NCI-H2081 treated with DMSO at 0.1 percent for 48 hours (cell line): ENCODE measurements at places on chromosomes 6 and 20.

DNA sequence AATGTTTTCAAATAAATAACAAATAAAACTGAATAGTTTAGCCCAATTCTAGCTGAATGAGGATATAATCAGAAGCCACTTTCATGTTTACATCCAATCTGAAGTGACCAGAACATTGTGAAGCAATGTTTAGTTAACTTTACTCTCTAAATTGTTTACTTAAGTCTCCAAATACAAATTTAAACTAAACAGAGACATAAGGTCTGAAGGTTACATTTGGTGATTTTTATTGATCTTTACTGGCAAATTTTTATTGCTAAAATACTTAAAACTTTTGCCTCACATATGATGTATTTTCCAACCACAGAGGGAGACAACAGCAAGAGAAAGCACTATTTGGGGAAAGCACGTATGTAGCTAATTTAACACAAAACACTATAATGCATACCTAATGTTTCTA, 106.8 kb upstream of the THEMIS start:
- no peak for DNase-seq

DNA sequence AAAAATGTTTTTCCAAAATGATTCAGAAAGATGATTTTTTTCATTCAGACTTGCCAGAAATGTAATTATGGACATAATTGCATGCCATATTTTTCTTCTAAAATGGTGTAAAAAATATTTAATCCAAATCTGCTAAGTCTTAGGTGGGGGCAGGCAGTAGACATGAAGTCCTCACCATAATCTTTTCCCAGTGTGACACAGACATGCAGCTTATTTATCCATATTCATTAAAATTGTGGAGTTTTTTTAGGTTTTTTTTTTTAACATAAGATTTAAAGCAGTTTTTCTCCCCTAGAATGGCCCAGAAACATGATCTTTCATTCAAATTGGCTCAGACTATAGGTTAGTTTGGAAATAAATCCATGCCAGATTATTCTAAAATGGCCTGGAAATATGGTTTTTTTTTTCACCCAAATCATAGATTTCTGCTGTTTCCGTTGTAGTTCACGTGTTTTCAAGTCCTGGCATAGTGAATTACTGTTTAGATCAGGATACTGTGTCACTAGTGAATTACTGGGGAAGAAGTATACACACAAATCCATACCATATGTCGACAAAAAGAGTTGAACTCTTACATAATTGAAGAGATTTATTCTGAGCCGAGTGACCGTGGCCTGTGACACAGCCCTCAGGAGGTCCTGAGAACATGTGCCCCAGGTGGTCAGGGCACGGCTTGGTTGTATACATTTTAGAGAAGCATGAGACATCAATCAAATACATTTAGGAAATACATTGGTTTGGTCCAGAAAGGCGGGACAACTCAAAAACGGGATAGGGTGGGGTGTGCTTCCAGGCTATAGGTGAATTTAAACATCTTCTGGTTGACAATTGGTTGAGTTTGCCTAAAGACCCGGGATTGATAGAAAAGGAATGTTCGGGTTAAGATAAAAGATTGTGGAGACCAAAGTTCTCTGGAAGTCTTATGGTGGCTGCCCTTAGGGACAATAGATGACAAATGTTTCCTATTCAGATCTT, 33.9 kb downstream of the ZNF133 start:
- no peak for DNase-seq

DNA sequence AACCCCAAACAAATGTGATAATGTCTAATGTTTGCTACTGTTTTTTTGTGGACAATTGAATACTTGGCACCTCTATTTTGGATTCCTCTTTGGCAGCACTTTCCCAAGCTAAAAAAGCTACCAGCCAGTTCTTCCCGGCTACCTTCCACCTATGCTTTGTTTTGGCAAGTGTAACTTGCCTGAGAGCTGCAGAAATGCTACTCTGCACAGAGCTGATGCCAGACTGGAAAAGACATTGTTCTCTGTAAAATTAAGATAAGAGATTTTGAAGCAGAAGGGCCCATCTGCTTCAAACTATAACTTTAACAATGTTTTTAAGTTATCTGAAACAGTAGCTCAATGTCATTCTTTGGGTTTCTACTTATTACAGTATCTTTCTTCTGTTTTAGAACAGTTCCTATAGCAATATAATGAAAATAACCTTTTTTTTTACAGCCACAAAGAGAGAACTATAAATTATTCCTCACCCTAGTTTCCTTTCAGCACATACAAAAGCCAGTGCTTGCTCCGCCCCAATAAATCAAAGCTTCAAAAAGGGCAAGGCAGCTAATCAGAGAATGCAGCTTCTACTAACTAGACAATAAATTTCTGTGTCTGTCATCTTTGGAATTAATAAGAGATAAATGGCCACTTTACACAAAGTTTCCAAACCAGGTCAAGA, 183.1 kb downstream of the UBE3D start:
- DNase-seq: no peak

DNA sequence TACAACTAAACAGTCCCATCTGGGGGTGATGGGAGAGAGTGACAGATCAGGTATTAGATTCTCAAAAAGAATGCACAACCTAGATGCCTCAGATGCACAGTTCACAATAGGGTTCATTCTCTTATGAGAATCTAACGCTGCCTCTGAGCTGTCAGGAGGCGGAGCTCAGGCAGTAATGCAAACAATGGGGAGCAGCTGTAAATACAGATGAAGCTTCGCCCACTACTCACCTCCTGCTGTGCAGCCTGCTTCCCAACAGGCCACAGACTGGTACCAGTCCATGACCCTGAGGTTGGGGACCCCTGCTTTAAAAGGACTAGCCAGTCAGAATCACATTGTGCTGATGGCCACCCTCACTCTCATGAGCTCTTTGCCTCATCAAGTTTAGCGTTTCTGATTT, 247.0 kb upstream of the KCNQ5 start:
- DNase-seq: no peak

DNA sequence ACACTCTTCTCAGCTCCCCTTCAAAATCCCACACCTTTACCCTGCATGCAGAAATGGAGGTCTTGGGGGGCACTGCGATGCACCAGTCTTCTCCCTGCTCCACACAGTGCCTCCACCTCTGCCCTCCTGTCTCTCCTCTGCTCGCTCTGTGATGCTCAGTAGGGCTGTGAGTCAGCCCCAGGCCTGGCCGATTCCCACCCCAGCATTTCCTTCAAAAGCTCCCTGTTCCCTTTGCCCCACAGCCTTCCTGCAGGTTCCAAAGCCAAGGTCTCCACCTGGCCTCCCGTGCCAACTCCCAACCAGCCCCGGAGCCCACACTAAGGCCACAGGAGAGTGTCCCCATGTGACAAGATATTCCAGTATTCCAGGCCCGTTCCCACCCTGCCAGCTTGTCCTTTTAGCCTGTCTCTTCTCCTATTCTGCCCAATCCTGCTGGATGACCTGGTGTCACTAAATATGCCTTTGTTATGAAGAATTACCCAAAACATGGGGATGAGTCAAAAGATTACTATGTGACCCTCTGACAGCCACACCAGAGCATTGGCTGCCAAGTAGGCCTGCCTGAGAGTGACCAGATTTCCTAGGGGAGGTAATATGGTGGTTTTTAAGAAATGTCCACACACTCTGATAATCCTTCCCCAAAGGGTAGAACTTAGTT, 118.9 kb upstream of the NXT1 start:
- DNase-seq: no peak
